ENCODE measurements at places on chromosomes 16 and 17. TPM values are rescaled to one million over a fixed set of nuclear protein-coding genes. Genes with fewer than 3 reads are reported as not detected.

- peaks cover 28% of the 10 kb centered on the region for H3K27me3 ChIP-seq
- H3K27ac ChIP-seq, result no peak overlapping the region
- H3K4me1 ChIP-seq, result peaks cover 6% of the 10 kb centered on the region
- H3K4me3 ChIP-seq, result no peak overlapping the region
Observed at GRCh38 chr16:58211846-58212245, 13.9 kb upstream of the CSNK2A2 start.

- H3K27ac ChIP-seq, result peak overlapping the region; percentile 35
- H3K4me1 ChIP-seq, result peaks cover 63% of the 10 kb centered on the region
- H3K27me3 ChIP-seq, result peaks cover 17% of the 10 kb centered on the region
- H3K4me3 ChIP-seq, result no peak overlapping the region
- no peak for DNase-seq
Observed at GRCh38 chr17:40106760-40107521, 6.6 kb upstream of the NR1D1 start.

- H3K4me3 ChIP-seq, result no peak overlapping the region
- H3K27me3 ChIP-seq, result no peaks in the 10 kb centered on the region
- H3K4me1 ChIP-seq, result peaks cover 30% of the 10 kb centered on the region
- no peak overlapping the region for H3K27ac ChIP-seq
- H3K36me3 ChIP-seq, result peaks cover 41% of the 10 kb centered on the region
Observed at GRCh38 chr16:52538511-52538910, 8.4 kb downstream of the TOX3 start.

- H3K27me3 ChIP-seq, result peaks cover 6% of the 10 kb centered on the region
- no peak for DNase-seq
- H3K36me3 ChIP-seq, result no peaks in the 10 kb centered on the region
- peaks cover 24% of the 10 kb centered on the region for H3K4me1 ChIP-seq
- H3K27ac ChIP-seq, result no peak overlapping the region
- peak overlapping the region; percentile 74 for H3K4me3 ChIP-seq
Observed at GRCh38 chr17:2709183-2709661, 2.3 kb downstream of the CLUH start.

GRCh38 chr17:49459401-49459984, 35.6 kb upstream of the NGFR start:
- H3K4me1 ChIP-seq, result no peaks in the 10 kb centered on the region
- no peak for DNase-seq
- peaks cover 72% of the 10 kb centered on the region for H3K27me3 ChIP-seq
- no peak overlapping the region for H3K27ac ChIP-seq
- no peak overlapping the region for H3K4me3 ChIP-seq

- no peak overlapping the region for H3K27ac ChIP-seq
- no peaks in the 10 kb centered on the region for H3K27me3 ChIP-seq
- no peaks in the 10 kb centered on the region for H3K36me3 ChIP-seq
- H3K4me1 ChIP-seq, result peaks cover 7% of the 10 kb centered on the region
- no peak for DNase-seq
Observed at GRCh38 chr17:17120294-17120693, 78.0 kb downstream of the MPRIP start.

Gene CDIP1
- 30.2 TPM for total RNA-seq

GRCh38 chr17:33438139-33438538, 145.0 kb upstream of the ASIC2 start:
- no peaks in the 10 kb centered on the region for H3K27me3 ChIP-seq
- H3K4me3 ChIP-seq, result no peak overlapping the region
- H3K27ac ChIP-seq, result no peak overlapping the region
- no peak for DNase-seq
- no peaks in the 10 kb centered on the region for H3K36me3 ChIP-seq

DNA sequence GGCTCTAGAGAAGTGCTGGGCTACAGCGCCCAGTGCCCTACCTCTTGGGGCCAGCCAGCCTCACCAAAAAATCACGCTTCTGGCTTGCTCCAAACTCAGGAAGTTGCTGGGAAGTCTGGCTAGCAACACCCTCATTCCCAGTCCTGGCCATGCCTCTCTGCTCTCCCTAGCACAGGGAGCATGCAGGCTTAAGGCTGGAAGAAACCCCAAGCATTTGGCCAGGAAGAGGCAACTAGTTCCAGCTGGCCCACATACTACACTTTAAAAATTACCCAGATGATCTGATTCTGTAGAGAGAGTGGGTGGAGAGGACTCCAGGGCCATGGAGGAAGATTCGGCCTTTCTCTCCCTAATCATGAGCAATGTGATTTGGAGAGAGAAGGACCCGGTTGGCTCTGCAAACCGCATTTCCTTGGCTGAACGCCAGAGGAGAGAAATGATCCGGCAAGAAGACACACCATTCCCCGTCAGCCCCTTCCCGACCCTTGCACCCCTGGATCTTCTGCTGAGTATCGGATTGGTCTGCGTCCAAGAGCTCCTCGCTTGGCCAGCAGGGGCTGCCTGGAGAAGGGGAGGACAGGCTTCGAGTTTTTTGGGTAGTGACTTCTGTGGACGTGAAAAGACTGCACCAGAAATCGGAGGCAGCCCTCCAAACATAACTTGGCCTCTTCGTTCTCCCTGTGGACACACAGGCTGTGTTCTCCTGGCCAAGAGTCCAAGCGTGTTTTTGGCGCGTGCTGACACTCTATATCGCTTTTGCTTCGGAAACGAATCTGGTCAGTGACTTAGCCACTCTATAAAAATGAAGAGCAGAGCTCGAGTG, 406.3 kb downstream of the WWOX start:
- H3K4me1 ChIP-seq, result peaks cover 12% of the 10 kb centered on the region
- no peak for DNase-seq
- H3K27me3 ChIP-seq, result no peaks in the 10 kb centered on the region
- H3K36me3 ChIP-seq, result no peaks in the 10 kb centered on the region
- H3K27ac ChIP-seq, result no peak overlapping the region

DNA sequence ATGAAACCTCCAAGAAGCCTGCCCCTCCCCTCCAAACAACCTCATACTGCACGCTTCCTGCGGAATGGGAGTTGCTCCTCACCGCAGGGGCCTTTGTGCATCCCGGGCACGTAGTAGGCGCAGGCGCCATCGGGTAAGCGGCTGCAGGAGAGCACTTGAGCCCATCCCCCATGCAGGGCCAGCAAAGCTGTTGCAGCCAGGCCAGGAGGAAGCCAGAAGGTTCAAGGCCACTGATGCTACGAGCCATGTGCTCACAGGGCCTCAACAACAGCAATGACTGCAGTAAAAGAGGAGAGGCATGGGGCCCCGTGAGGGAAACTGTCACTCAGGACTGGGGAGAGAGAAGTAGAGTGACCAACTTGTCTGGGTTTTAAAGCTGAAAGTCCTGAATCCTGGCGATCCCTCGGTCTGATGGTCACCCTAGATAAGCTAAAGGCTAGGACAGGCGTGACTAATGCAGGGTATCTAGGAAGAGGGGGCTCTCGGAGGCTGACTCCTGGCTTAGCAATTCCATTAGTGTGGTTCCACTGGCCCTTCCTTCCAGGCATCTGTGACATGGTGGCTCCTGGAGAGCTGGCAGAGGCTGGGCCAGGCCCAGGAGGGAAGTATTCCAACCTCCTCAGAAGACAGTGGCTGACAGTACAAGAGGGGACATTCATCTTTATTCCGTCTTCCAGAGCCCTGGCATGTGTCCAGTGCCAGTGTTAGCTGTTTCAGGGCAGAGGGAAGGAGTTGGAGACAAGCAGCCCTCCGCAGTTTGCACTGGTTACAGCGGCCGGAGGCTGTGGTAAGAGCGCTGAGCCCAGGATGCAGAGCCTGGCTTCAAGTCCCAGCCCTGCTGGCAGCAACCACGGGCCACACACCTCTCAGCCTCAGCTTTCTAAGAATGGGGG, 20.8 kb downstream of the GOSR2 start:
- peaks cover 2% of the 10 kb centered on the region for H3K27me3 ChIP-seq
- DNase-seq, result no peak
- H3K4me1 ChIP-seq, result peaks cover 10% of the 10 kb centered on the region
- no peak overlapping the region for H3K4me3 ChIP-seq
- peak overlapping the region; percentile 58 for H3K27ac ChIP-seq

GRCh38 chr17:79146562-79146961, 71.9 kb downstream of the ENGASE start:
- H3K36me3 ChIP-seq, result no peaks in the 10 kb centered on the region
- peaks cover 3% of the 10 kb centered on the region for H3K27me3 ChIP-seq
- no peaks in the 10 kb centered on the region for H3K4me1 ChIP-seq
- H3K4me3 ChIP-seq, result no peak overlapping the region
- no peak for DNase-seq

Gene DBF4B
- 22.6 TPM for total RNA-seq

DNA sequence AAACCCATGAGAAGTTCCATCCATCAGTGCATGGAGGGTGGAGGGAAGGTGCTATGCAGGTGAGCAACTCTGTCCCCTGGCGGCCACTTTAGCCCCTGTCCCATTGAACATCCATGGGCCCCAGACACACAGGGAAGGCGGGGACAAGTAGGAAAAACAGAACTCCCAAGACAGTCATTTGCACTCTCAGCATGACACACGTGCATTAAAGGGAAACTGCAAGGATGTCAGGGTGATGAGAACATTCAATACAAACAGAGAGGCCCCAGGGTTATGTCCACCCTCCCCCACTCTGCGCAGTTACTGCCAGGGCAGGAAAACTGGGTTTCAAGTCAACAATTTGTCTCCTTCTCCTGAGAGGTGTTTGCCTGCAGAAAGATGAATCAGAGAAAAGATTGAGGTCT, 44.0 kb upstream of the AKTIP start:
- peaks cover 25% of the 10 kb centered on the region for H3K27me3 ChIP-seq
- no peak overlapping the region for H3K27ac ChIP-seq
- H3K4me3 ChIP-seq, result no peak overlapping the region
- H3K4me1 ChIP-seq, result no peaks in the 10 kb centered on the region
- no peaks in the 10 kb centered on the region for H3K36me3 ChIP-seq
- no peak for DNase-seq

Gene ZDHHC1
- 16.5 TPM for total RNA-seq

DNA sequence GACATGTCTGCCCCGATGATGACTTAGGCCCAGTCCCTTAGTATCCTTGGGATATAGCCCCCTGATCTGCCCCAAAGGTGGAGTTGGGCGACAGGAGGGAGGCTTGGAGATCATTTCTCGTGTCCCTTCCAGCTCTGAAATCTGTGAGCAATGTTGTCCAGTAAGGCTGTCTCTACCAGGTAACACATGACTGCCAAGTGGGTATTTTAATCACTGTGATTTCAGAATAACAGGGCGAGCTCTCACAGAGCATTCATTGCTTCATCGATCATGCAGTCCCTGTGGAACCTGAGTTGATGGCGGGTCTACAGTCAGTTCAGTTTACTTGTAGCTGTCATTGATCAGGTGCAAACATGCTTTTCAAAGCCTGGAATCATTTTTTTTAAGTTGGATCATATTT, 39.2 kb downstream of the KSR1 start:
- DNase-seq, result no peak
- H3K36me3 ChIP-seq, result peaks cover 8% of the 10 kb centered on the region
- H3K27ac ChIP-seq, result peak overlapping the region; percentile 99
- peaks cover 69% of the 10 kb centered on the region for H3K4me1 ChIP-seq
- no peaks in the 10 kb centered on the region for H3K27me3 ChIP-seq
- peak overlapping the region; percentile 44 for H3K4me3 ChIP-seq

DNA sequence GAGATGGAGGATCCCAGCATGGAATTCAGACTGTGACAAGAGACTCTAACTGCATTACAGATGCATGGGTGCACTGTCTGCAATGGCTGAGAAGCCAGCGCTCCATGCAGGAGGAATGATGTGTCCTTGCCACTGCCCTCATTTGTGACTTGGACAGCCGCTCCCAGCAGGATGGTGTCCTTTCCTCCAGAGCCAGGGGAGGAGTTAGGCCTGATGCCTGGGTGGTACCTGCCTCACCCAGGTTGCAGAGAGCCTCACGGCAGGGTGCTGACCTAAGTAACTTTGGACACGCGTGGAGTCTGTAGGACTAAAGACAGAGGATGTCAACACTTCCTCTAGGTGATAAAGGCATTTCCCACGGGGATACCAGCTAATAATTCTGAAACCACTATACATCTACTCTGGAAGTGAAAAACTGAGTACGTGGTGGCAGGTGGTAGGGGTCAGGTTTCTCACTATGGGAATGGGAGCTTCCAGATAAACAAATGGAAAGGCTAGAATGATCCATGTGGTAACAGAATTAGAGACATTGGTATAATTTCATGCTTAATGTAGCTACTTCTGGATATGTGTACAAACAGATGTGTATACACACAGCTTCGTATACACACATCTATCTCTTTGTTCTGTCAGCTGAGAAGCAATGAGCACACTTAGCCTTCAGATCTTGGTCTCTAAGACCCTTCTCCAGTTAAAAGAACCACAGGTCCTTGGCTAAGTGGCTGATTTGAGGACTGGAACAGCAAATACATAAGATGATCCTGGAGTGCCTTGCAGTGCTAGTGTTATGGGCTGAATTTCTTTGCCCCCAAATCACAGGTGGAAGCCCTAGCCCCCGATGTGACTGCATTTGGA, 13.7 kb upstream of the CSNK1D start:
- peak overlapping the region; percentile 37 for H3K27ac ChIP-seq
- peaks cover 12% of the 10 kb centered on the region for H3K4me1 ChIP-seq
- H3K27me3 ChIP-seq, result peaks cover 11% of the 10 kb centered on the region
- no peaks in the 10 kb centered on the region for H3K36me3 ChIP-seq
- no peak overlapping the region for H3K4me3 ChIP-seq

GRCh38 chr16:48899500-48899899, 289.5 kb upstream of the N4BP1 start:
- DNase-seq, result no peak
- no peak overlapping the region for H3K4me3 ChIP-seq
- no peak overlapping the region for H3K27ac ChIP-seq
- H3K27me3 ChIP-seq, result peaks cover 80% of the 10 kb centered on the region

GRCh38 chr16:22816475-22816874, 2.5 kb downstream of the HS3ST2 start:
- H3K4me1 ChIP-seq, result peaks cover 7% of the 10 kb centered on the region
- DNase-seq, result no peak
- H3K27ac ChIP-seq, result no peak overlapping the region
- no peaks in the 10 kb centered on the region for H3K36me3 ChIP-seq
- H3K27me3 ChIP-seq, result peaks cover 80% of the 10 kb centered on the region

- H3K4me3 ChIP-seq, result peak overlapping the region; percentile 70
- DNase-seq, result no peak
- H3K27ac ChIP-seq, result peak overlapping the region; percentile 86
- peaks cover 46% of the 10 kb centered on the region for H3K4me1 ChIP-seq
- H3K27me3 ChIP-seq, result no peaks in the 10 kb centered on the region
Observed at GRCh38 chr17:35089586-35090296, 26.2 kb upstream of the RFFL start.

- H3K27ac ChIP-seq, result peak overlapping the region; percentile 71
- no peak overlapping the region for H3K4me3 ChIP-seq
- H3K36me3 ChIP-seq, result peaks cover 32% of the 10 kb centered on the region
- no peaks in the 10 kb centered on the region for H3K4me1 ChIP-seq
Observed at GRCh38 chr17:78798695-78799559, 16.9 kb upstream of the CYTH1 start.

GRCh38 chr17:13311306-13311705, 290.4 kb downstream of the HS3ST3A1 start:
- no peak overlapping the region for H3K27ac ChIP-seq
- no peaks in the 10 kb centered on the region for H3K27me3 ChIP-seq
- H3K4me3 ChIP-seq, result no peak overlapping the region
- H3K4me1 ChIP-seq, result peaks cover 6% of the 10 kb centered on the region
- no peaks in the 10 kb centered on the region for H3K36me3 ChIP-seq
- no peak for DNase-seq

Gene TMC6
- 125 TPM for total RNA-seq

DNA sequence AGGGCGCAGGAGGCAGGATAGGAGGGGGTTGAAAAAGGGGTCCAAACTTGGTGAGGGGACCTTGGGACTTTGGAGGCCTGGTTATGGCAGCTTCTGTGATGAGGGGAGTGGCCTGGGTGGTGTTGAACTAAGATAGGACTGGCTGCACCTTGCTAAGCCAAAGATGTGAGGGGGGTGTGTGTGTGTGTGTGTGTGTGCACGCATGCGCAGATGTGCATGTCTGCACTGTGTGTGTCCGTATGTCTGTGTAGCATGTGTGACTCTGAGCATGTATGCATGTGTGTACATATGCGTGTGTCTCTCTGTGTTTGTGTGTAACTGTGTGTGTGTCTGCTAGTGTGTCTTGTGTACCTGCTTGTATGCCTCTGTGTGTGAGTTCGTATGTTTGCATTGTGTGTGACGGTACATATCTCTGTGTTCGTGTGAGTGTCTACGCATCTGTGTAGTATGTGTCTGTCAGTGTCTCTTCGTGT, 4.1 kb downstream of the SLC16A5 start:
- H3K27ac ChIP-seq, result no peak overlapping the region
- DNase-seq, result no peak
- peak overlapping the region; percentile 23 for H3K4me3 ChIP-seq

Data from progenitor cell of endocrine pancreas (in vitro differentiated cells).